A549 treated with dexamethasone at 1 μM for 4 hours (cell line): ENCODE measurements at places on chromosomes 7 and 10. TPM values are rescaled to one million over a fixed set of nuclear protein-coding genes. Genes with fewer than 3 reads are reported as not detected.

HOGA1 gene
- total RNA-seq = 1.9 to 3.2 TPM (median 2.3 TPM) in 5 replicates

GRID2IP gene
- total RNA-seq = 0.05 TPM in 1 of 5 replicates, not detected in the others

CYP2C18 gene
- 0.07 to 0.11 TPM (median 0.08 TPM) in 3 of 5 replicates, not detected in the others for total RNA-seq

PVRIG gene
- total RNA-seq = not detected in 5 replicates

OR2A12 gene
- total RNA-seq = not detected in 5 replicates
